NCI-H460 (cell line): ENCODE measurements at places on chromosomes 4 and X. TPM values are rescaled to one million over a fixed set of nuclear protein-coding genes. Genes with fewer than 3 reads are reported as not detected.

The MEPE gene
- total RNA-seq: not detected in 2 replicates

The CT45A1 gene
- total RNA-seq: not detected in 2 replicates

The SYTL4 gene
- 7.4 and 9.7 TPM in 2 replicates for total RNA-seq

The SMAD1 gene
- 17.4 and 23.1 TPM in 2 replicates for total RNA-seq

The MTNR1A gene
- total RNA-seq: not detected in 2 replicates

The HSFX2 gene
- total RNA-seq: not detected in 2 replicates

The FAM200B gene
- total RNA-seq: 50.1 and 57.2 TPM in 2 replicates
